Activated CD4-positive, alpha-beta T cell treated with anti-CD3 and anti-CD28 coated beads, Interleukin-2, amount 10 ng/mL, durations not matched to agents 24 days and 14 days (primary cell): ENCODE measurements at places on chromosomes 2 and 18.
A peak's percentile ranks its signal among the peaks of the same experiment; 100 is the strongest.

DNA sequence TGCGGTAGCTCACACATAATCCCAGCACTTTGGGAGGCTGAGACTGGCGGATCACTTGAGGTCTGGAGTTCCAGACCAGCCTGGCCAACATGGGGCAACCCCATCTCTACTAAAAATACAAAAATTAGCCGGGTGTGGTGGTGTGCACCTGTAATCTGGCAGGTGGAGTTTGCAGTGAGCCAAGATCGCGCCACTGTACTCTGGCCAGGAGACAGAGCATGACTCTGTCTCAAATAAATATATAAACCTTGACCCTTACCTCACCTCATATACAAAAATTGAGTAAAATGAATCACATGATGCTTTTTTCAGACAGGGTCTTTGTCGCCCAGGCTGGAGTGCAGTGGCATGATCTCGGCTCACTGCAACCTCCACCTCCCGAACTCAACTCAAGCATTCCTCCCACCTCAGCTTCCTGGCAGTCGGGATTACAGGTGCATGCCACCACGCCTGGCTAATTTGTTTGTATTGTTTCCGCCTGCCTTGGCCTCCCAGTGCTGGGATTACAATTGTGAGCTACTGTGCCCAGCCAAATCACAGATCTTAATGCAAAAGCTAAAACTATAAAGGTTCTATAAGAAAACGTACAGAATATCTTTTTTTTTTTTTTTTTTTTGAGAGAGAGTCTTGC, 25.3 kb downstream of the XPO1 start:
- DNase-seq: no peak

GRCh38 chr2:241770936-241771285, 5.7 kb upstream of the GAL3ST2 start:
- DNase-seq: no peak

- DNase-seq: no peak
Observed at GRCh38 chr2:69735686-69736085, 6.2 kb upstream of the ANXA4 start.

GRCh38 chr18:57003342-57003741, 143.5 kb upstream of the BOD1L2 start:
- no peak for DNase-seq

DNA sequence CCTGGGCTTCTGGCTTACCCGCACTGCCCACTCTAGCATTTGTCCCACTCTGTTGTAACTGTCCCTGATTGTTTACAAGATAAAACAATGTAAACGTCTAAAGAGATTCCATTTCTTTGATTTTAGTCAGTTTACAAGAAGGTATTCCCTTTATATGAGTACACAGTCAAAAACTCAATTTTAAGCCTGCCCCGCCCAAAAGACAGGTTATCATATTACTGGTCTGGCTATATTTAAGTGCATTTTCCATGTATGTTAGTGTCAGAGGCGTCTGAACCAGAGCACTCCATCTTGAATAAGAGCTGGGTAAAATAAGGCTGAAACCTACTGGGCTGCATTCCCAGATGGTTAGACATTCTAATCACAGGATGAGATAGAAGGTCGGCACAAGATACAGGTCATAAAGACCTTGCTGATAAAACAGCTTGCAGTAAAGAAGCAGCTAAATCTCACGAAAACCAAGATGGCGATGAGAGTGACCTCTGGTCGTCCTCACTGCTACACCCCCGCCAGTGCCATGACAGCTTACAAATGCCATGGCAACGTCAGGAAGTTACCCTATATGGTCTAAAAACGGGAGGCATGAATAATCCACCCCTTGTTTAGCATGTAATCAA, 15.0 kb downstream of the GPR45 start:
- no peak for DNase-seq

DNA sequence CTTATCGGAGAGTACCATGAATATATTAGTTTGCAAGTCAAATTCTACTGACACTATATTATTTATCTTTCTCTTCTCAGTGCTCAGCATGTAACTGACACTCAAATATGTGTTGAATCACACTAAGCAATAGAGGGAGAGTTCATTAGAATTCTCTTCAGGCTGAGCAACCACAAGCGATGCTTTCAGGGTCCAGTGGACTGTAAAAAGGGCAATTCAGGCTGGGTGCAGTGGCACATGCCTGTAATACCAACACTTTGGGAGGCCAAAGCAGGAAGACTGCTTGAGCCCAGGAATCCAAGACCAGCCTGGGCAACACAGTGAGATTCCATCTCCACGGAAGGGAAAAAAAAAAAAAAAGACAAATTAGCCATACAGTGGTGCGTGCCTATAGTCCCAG, 16.3 kb downstream of the PDE6D start:
- DNase-seq: no peak

DNA sequence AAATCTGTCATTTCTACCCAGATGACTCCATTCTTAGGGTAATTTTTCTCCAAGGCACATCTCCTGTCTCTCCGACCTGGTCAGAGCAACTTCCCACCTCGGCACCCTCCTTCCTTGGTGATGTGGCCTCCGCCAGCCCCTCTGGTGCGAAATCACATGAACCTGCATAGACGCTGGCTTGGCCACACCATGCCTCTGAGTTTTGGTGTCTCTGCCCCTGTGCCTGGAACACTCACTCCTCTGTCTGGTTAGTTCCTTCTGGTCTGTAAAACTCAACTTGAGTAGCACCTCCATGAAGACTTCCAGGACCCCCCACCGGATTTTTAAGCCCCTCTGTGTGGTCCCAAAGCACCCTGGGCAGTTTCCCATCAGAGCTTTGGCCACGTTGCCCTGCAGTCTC, 83.2 kb upstream of the OTOS start:
- DNase-seq: no peak

DNA sequence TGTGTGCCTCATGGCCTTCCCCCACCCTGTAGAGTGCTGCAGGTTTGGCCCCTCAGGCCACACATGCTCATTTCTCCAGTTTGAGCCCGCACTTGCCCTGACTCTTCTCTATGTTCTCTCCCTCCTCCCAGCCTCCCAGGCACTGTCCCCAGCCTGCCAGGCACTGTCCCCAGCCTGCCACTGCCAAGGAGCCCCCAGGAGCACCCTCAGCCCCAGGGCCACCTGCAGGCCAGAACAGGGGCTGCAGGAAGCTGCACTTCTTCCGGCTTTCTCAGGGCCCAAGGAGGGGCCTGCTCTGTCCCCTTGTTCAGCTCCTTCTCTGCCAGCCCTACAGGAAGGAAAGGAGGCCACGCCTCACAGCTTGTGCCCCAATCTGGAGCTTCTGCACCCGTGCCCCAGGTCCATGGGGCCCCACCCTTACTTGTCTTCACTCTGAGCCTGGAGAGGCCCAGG, 31.6 kb downstream of the CYP26B1 start:
- DNase-seq: no peak

DNA sequence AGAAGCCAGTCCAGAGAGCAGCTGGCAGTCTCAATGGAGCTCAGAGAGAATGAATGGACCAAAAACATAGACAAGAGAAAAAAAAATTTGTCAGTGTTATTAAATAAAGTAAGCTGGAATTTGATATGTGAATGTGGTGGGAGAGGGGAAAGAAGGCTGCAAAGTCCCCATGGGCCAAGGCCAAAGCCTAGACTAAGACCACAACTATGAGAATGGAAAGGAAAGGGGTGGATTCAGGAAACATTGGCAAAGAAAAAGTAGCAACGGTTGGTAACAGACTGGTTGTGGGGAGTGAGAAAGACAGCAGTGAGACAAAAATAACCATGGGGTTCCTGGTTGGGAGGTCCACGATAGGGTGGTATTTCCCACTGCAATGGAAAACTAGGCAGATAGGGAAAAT, 47.0 kb downstream of the ZEB2 start:
- no peak for DNase-seq

DNA sequence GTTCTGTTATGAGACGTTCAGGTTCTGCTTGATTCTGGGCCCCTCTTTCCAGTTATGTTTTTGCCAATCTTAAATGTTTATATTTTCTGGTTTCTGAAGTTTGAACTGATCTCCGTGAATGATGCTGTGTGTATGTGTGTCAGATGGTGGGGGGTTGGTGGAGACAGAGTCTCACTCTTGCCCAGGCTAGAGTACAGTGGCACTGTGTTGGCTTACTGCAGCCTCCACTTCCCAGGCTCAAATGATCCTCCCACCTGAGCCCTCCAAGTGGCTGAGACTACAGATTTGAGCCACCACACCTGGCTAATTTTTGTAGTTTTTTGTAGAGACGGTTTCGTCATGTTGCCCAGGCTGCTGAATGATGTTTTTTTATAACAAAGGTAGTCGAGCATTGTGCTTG, 45.9 kb downstream of the PSMD14 start:
- DNase-seq: no peak

- peak; percentile 19 for DNase-seq
Observed at GRCh38 chr18:54531402-54532065, 59.5 kb upstream of the DYNAP start.

- no peak for DNase-seq
Observed at GRCh38 chr18:59072727-59073421, 66.8 kb upstream of the SEC11C start.

- no peak for DNase-seq
Observed at GRCh38 chr2:128986026-128986715, 667.5 kb upstream of the HS6ST1 start.

GRCh38 chr2:51619961-51620360, 588.0 kb upstream of the NRXN1 start:
- no peak for DNase-seq

DNA sequence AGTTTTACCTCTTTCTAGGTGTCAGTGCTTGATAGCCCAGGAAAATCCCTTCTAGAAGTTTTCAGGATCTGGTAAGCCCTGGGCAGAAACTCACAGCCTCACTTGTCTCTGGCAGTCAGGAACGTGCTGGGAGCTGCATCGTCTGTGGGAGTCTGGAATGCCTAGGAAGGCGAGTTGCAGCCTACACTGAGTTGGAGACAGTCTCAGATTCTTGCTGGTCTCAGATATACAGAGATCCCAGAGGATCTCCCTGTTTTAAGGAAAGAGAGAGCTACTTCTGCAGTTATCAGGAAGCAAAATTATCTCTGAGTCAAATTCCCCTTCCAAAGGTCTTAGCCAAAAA, 104.4 kb upstream of the CDC42EP3 start:
- DNase-seq: no peak

DNA sequence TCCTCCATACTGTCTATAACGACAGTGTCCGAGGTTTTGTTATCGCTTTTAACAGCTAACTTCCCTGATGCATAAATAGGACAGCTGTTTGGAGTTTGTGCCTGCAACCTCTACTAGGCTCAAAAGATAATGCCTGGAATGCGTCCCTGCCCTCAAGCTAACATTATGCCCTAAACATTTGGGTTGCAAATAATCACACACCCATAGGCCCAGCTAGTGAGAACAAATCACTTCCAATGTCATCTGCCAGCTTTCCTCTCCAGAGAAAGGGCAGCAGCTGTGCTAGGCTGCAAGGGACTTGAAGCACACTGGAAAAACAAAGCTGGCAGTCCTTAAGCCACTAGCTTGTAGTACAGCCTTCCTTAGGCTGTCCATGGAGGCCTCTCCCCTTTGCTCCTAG, 201.8 kb upstream of the LYPD1 start:
- DNase-seq: no peak

GRCh38 chr2:142973160-142973821, 95.8 kb downstream of the KYNU start:
- DNase-seq: no peak

GRCh38 chr2:38590053-38590452, 12.7 kb downstream of the HNRNPLL start:
- no peak for DNase-seq

DNA sequence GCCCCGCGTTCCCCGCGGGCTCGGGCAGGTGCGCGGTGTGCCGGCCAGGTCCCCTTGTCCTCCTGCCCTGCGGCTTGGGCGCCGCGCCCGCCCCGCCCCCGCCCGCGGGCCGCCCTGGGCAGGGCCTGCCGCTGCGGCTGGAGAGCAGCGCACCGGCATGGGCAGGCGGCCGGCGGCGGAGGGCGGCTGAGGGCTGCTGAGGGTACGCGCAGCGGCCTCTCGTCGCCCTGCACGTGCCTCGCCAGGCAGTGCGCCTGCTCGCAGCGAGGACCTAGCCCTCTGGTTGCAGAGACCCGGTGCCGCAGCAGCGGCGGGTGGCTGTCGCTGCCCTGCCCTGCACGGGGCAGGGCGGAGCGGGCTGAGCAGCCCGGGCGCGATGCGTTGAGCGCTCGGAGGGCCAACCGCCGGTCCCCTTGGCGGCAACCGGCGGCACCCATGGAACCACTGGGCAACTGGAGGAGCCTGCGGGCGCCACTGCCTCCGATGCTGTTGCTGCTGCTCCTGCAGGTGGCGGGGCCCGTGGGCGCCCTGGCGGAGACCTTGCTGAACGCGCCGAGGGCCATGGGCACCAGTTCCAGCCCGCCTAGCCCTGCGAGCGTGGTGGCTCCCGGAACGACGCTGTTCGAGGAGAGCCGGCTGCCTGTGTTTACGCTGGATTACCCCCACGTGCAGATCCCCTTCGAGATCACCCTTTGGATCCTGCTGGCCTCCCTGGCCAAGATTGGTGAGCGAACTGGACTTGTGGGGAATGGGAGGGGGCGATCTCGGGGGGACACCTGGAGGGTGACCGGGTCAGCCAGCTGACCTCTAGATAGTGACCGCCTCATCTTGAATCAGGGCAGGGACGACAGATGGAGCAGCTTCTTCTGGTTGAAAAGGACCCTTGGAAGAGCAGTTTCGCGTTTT, at the start of gene SLC9A2:
SLC9A2 (plus strand) TSS at position 140 of the 906 bp plus-strand sequence; CDS start at position 436, 296 bp downstream.
- peak; percentile 59 for DNase-seq

- no peak for DNase-seq
Observed at GRCh38 chr2:183214680-183215079, 90.4 kb downstream of the NUP35 start.

DNA sequence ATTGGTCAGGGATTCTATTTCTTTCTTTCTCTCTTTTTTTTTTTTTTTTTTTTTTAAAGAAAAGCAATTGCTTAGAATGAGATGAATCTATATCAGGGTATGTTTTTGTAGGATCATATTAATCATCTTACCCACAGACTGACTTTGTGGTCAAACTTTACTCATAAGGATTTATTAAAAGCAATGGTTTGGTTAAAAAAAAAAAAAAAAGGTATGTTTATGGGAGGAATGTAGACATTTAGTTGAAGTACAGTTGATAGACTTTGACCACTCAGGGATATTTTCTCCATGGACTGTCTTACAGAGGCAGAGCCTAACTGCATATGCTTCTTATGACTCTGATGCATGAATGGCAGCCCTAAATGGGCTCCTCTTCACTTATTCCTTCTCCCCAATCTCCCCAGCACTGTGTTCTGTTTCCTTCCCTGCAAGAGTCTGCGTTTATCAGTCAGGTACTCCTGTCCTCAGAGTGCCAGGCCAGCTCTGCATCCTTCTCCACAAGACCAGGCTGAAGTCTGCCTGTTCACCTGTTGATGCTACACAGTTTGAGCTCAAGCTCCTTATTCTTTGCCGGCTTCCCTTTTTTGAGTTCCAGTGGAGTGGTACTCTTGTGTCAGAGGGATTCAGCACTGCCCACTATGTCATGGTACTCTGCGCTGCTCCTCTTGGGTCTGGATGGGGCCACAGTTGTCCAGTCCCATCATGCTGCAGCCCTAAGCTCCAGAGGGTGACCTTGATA, 24.3 kb downstream of the CRIM1 start:
- DNase-seq: no peak

GRCh38 chr2:214217599-214217998, 193.3 kb upstream of the VWC2L start:
- DNase-seq: no peak

DNA sequence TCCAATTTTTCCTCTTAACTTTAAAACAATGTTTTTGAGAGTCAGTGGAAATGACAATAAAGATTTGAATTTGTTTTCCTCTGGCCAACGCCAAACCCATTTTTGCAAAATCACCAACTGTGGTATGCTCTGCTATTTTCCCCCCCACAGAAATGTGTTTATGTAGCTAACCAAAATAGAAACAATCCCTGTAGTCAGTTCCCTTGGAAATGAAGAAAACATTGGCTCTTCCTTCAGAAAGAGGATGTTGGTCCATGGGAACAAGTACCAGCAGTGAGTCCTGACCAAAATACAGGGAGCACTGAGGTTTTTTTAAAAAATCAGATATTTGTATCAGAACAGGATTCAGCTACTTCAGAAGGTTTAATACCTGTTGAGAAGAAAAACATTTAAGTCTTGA, 65.3 kb downstream of the SLC40A1 start:
- no peak for DNase-seq
